Fibroblast of skin of right biceps (primary cell): ENCODE measurements at places on chromosomes 6 and 20.

DNA sequence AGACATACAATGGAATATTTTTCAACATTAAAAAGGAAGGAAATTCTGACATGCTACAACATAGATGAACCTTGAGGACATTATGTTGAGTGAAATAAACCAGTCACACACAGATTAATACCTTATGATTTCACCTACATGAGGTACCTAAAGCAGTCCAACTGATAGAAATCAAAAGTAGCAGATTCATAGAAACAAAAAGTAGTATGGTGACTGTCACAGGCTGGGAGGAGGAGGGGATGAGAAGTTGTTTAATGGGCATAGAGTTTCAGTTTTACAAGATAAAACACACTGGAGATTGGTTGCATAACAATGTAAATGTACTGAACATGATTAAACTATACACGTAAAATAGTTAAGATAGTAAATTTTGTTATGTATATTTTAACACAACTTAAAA lies 48.5 kb upstream of the OLIG3 start:
- DNase-seq = no peak

DNA sequence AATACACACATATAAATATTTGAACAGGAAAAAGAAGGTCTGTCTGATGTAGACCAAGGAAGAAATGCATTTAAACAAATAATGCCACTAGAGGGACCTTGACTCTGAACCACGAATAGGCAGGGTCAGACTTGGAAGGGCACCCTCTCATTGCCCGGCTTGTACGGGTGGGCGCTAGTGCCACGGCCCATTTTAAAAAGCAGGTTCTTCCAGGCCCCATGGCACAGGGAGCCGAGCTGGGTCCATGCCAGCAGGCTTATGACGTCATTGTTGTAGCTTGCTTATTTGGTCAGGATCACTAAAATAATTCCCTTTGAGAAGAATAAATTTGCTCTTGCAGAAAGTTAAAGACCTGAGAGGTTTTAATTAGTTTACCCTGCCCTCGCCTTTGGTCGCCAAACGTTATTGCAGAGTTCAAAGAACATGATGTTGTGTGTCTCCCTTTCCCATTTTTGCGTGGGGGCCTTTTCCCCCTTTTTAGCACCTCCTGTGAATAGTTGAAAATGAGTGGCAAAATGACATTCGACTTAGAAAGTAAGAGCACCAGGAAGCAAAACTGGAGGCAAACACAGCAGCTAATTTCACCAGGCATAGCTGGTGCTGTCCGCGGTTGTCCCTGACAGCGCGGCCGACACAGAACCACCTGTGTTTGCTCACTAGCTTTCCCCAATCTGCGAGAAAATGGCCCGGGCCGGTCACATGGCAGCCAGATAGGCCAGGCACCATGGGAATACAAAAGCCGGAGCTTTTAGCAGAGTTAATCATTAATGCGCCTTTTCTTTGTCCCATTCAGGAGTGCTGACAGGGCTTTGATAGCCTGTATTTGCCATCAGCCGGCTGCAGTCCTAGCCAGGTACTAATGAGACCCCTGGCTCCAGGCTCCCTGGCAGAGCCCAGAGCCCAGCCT lies 93.8 kb downstream of the FOXA2 start:
- no peak for DNase-seq

DNA sequence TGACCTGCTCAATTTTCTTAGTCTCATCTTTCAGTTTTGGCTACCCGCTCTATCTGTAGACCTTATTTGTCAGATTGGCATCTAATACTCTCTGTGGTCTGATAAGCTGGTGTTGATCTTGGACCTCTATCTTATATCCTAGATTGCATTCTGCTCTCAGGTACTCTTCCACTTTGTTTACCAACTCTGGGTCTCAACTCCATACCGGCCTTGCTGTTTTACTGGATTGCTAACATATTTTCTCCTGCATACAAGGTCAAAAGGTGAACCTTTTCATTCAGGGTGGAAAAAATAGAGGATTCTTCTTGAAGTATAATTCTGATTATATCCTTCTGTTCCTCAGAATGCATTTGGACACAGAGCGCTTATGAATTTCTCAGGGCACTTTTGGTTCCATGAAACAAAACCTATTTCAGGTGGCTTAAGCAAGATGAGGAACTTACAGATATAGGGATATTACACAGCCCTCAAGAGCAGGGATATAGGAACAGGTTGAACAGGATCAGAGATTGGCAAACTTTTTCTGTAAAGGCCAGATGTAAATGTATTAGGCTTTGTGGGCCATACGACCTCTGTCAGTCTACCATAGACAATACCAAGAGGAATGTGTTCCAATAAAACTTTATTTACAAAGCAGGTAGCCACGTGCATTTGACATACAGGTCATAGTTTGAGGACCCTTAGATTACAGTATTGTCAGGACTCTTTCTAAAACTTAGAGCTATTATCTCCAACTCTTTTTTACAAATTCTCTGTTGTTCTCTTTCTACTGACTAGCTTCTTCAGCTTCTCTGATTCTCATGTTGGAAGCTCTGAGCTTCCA lies 2.5 kb upstream of the SH3BGRL2 start:
- no peak for DNase-seq

DNA sequence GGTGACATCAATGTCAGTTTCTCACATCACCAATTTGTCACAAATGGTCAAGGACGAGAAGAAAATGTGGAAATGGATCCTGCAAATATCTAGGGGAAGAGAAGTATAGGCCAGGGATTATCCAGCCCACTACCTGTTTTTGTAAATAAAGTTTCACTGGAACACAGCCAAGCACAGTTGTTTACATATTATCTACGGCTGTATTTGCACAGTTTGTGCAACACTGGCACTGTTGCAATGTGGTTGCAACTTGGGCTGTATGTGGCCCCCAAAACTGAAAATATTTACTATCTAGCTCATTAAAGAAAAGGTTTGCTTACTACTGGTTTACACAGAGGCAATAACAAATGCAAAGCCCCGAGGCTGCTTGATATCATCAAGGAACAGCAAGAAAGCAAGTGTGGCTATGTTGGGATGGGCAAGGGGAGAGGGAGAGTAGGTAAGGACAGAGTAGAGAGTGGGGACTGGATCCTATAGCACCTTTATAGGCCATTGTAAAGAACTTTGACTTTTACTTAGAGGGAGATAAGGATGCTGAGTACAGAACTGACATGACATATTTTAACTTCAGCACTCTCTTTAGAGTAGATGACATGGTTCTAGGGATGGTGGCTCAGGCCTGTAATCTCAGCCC lies 11.8 kb upstream of the STXBP5 start:
- DNase-seq = no peak

DNA sequence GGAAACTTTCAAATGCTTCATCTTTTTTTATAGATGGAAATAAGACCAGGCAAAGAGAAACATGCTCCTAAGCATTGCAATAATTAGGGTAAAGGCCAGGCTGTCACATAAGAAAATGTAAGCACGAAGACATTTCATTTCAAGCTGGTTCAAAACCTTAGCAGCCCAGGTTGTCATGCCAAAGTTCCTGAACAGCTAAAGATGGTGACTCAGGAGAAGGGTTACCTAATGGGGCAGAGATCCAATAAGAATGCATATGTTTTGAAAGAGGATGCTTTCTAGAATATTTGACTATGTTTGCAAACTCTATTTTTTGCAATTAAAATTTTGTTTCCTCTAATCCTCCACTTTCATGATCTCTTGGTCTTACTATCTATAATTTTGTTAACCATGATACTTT lies 65.6 kb upstream of the PHACTR2 start:
- DNase-seq = no peak

- peak; percentile 70 for DNase-seq
Observed at GRCh38 chr6:26175428-26176181, 88.4 kb downstream of the HFE start.

GRCh38 chr20:17610566-17611289 lies 40.9 kb downstream of the DSTN start:
- DNase-seq = no peak

- DNase-seq = no peak
Observed at GRCh38 chr6:103820148-103820547, 1039.6 kb downstream of the HACE1 start.

DNA sequence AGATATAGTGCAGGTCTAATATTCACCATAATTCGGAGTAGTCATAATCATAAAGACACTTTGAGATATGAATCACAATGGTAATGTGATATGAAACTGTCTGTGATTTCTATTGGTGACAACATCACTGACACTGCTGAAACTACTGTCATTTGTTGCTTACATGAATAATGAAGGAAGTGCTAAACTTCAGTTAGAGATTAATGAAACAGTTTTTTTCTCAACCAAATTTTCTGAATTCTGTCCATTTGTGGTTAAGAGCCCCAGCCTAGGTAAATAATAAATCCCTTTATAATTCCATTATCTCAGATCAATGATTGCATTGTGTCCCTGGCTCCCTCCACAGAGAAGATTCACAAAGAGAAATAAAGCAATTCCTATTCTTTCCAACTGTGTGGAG lies 122.6 kb downstream of the HIVEP2 start:
- DNase-seq = no peak

DNA sequence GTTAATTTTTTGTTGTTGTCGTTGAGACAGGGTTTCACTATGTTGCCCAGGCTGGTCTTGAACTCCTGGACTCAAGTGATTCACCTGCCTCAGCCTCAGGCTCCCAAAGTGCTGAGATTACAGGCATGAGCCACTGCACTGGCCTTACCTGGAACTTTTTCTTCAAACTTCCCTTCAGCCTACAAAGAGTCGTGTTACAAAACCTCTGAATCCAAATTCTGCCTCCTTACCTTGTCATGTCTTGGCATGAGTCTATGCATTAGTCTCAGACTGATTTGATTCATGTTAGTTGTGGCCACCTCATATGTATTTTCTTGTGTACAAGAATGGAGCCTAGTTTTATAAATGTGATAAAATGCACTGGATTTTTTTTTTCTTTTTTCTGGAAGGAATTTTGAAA lies 172.1 kb downstream of the PRL start:
- no peak for DNase-seq

GRCh38 chr6:70136996-70137395 lies 165.9 kb downstream of the COL9A1 start:
- DNase-seq = no peak

DNA sequence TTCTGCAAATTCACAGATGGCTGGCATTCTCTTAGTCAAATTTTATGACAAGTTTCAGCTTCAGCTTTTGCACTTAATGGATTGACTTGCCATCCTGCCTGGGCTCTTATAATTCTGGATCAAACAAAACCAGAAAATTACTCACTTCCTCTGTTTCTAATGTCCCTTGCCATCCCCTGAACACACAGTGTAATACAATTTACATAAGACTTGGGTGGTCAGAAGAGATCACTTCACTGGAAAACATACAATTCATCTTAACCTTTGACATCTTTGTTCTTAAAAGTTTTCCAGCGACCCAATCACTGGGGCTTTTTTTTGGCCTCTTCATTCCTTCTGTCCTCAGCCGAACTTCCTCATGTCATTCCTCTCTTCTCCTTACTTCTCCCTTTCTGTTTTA lies 199.0 kb downstream of the ARHGAP18 start:
- peak; percentile 35 for DNase-seq

GRCh38 chr6:159163901-159164370 lies 5.3 kb upstream of the FNDC1 start:
- DNase-seq = peak; percentile 75

GRCh38 chr20:58522666-58523065 lies 7.5 kb upstream of the APCDD1L start:
- no peak for DNase-seq

DNA sequence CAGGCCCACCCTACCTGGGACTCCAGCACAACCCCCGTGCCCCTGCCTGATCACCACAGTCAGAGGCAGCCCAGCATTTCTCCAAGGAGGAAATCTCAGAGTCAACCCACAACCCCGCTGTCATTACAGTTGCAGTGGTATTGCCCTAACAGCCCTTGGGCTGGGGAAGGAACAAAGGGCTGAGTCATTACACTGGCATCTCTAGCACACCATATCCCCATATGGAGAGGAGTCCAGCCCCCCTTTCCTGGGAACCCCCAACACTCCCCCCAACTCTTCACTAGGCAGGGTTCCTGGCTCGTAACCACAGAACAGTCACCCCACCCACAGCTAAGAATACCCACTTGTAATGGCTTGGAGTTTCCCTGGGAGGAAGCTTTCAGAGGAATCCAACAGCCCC lies 149.4 kb upstream of the OGFRL1 start:
- peak; percentile 13 for DNase-seq

DNA sequence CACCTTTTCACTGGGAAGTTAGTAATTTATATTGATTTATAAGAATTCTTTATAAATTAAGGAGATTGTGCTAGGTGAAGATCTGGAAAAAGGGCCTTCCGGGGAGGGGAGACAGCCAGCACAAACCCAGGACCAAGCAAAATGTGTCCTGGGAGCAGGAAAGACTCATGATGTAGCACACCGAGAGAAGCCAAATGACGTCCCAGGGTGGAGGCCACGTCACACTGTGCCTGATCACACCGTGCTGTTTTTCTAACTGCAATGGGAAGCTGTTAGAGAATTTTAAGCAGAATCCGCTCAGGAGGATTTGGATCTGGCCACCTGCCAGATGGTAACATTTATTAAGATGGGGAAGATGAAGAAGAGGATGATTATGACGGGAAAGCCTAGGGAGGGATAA lies 72.7 kb upstream of the AKAP12 start:
- DNase-seq = no peak

DNA sequence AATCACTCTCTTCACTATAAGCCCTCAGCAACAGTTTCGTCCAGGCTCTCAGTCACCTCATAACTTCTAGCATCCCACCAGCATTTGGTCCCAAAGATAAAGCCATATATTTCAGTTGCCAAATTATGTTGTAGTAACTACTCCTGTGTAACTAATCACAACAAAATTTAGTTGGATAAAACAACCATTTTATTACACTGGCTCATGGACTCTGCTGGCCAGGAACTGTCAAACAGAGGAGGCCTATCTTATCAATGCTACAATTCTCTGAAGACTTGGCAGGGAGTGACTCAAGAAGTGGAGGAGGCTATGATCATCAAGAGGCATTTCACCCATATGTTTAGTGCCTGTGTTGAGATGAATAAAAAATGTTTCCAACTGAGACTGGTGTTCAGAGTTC lies 1082.3 kb upstream of the GJE1 start:
- no peak for DNase-seq

DNA sequence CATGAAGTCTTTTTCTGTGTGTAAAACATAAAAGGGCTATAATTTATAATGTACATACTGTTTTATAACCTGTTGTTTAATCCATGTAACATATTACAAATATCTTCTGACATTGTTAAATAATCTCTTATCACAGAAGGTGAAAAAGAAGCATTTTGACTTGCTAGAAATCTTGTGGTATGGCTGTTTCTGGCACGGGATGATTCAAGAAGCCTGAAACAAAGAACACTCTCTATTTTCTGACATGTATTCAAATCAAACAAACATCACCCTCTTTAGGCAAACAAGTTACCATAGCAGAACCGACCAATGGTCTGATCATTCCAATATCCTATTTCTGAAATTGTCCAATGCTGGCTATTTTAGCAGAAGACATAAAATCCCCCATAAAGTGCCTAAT lies 55.4 kb downstream of the HS3ST5 start:
- DNase-seq = no peak

GRCh38 chr6:142444881-142445301 lies 143.1 kb downstream of the ADGRG6 start:
- peak; percentile 55 for DNase-seq

- DNase-seq = no peak
Observed at GRCh38 chr6:143784316-143784715, 58.8 kb upstream of the LTV1 start.

GRCh38 chr20:63433756-63434531 lies 38.5 kb downstream of the KCNQ2 start:
- DNase-seq = no peak

GRCh38 chr6:41288030-41288753 lies 1.7 kb upstream of the TREM1 start:
- peak; percentile 7 for DNase-seq

- DNase-seq = no peak
Observed at GRCh38 chr20:31474097-31474436, 860 bp downstream of the DEFB124 start.
